ENCODE measurements at places on chromosomes 6 and 20.

- peak; percentile 67 for DNase-seq
Observed at GRCh38 chr6:39309942-39310531, 4.2 kb downstream of the KCNK17 start.

DNA sequence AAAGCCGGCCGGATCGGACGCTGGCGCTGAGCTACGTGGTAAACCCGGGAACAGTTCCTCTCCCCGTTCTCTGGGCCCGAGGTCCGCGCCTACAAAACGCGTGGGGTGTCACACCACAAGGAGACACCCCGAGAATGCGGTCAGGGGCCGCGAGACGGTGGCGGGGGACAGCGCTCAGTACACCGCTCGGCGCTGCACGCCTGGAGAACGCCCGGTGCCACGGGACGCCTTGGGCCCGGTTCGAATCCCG, 670 bp downstream of the NCOA5 start:
- no peak for DNase-seq

- DNase-seq = no peak
Observed at GRCh38 chr6:26493258-26493657, 6.8 kb upstream of the BTN1A1 start.

- no peak for DNase-seq
Observed at GRCh38 chr20:57024849-57025248, 241.6 kb downstream of the BMP7 start.

GRCh38 chr6:13012296-13012695, 295.7 kb downstream of the PHACTR1 start:
- no peak for DNase-seq

- DNase-seq = no peak
Observed at GRCh38 chr6:16136621-16137450, 8.0 kb downstream of the MYLIP start.

- DNase-seq = no peak
Observed at GRCh38 chr6:13358511-13358910, 30.2 kb upstream of the TBC1D7 start.

DNA sequence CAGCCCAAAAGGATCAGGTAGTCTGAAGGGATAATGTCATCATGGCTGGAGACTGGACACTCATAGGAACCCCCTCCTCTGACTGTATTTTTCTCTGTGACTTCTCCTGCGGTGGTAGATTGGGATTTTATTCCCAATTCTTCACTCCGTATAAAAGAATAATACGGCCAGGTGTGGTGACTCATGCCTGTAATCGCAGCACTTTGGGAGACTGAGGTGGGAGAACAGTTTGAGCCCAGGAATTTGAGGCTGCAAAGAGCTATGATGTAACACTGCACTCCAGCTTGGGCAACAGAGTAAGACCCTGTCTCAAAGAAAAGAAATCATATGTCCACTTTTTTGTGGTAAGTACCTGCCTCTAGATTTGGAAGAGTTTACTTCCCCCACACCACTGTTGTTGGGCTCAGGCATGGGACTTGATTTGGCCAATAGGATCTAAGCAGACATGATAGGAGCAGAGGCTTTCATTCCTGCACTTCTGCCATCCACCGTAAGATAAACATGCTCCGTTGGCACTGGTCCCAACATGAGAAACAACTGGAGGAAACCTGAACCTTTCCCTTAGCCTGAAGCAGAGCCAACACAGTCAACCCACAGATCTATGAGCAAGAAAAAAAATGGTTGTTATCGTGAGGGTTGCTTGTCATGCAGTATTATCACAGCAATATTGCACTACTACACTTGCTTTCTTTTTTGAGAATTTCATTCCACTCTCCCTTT, 82.0 kb downstream of the JPH2 start:
- DNase-seq = no peak

GRCh38 chr20:8401556-8401955, 269.5 kb downstream of the PLCB1 start:
- DNase-seq = no peak

GRCh38 chr6:155599561-155599960, 143.9 kb upstream of the NOX3 start:
- DNase-seq = no peak

DNA sequence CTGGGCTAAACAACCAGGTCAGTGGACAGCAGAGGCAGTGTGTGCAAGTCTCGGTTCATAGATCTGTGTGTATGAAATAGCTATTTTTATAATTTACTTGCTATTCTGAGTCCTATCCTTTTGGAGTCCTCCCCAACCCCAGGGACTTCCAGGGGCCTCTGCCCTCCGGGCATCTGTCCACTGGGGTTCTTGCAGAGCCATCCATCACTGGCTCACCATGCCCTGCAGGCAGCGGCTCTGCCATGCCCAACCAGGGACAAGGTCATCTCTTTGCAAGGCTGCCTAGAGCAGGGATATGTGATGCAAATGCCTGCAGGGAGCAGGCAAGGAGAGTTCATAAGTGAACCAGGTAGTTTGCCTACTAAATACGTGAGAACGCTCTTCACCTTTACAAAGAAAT, 10.5 kb upstream of the BEND3 start:
- DNase-seq = no peak

DNA sequence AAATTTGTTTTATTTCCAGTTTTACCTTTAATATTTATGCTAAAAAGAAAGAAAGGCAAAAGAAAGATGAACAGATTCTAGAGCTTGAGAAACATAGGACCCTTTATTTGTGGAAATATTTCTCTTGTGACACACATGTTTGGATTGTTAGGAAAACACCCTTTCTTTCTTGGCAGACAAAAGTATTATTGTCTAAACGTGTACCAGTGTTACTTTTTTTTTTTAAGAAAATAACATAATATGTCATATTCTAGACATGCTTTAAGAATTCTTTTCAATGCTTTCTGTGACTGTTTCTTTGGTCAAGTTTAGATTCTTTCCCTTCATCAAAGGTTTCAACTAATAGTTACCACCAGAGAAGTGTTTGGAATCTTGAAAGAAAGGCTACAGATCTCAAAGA, 183.4 kb upstream of the CNR1 start:
- no peak for DNase-seq

GRCh38 chr6:35025232-35026188, 115.6 kb downstream of the TCP11 start:
- DNase-seq = no peak

GRCh38 chr6:151374036-151374683, 17.2 kb downstream of the ZBTB2 start:
- no peak for DNase-seq

- DNase-seq = no peak
Observed at GRCh38 chr6:140230282-140230681, 855.8 kb upstream of the CITED2 start.

- DNase-seq = no peak
Observed at GRCh38 chr20:58838174-58838573, 12.5 kb downstream of the GNAS-AS1 start.

- DNase-seq = no peak
Observed at GRCh38 chr6:12802440-12802839, 85.9 kb downstream of the PHACTR1 start.

GRCh38 chr6:169454204-169454871, 200.7 kb upstream of the THBS2 start:
- no peak for DNase-seq

- peak; percentile 33 for DNase-seq
Observed at GRCh38 chr6:113825781-113826180, 31.4 kb upstream of the MARCKS start.
